Right ventricle myocardium inferior (tissue), 1 donor: ENCODE measurements at places on chromosomes 2 and 18.

GRCh38 chr2:121039679-121040078 lies 245.3 kb downstream of the TFCP2L1 start:
- no peak for DNase-seq

DNA sequence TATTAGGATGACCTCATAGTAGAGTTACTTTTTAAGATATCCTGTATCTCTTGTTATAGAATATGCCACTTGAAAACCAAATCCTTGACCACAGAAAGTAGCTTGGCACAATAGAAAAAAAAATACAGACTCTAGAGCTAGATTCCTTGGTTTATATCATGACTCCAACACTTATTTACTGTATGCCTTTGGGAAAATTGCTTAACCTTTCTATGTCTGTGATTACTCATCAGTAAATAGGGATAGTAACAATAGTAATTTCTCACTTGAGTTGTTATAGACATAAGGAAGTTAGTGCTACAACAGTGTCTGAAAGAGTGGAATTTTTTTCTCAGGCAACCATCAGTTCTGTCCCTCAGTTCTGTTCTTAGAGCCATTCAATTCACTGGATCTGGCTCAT lies 193.8 kb downstream of the GULP1 start:
- no peak for DNase-seq

DNA sequence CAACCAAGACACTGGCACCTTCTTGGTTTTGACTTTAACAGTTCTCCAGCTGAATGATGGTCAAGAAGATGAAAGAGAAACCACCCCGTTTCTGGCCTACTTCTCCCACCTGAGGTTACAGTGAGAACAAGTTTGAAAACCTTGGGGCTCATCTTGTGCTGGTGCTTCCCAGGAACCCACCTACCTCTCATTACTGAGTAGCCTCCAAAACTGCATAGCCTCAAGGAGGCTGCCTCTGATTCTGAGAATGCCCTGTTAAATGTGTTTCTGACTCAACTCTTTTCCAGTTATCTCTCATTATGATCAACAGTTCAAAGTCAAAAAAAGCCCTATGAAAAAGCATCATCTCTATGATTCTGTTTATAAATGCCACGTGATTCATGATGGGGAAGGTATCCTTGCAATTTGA lies 121.9 kb downstream of the CACNB4 start:
- no peak for DNase-seq

DNA sequence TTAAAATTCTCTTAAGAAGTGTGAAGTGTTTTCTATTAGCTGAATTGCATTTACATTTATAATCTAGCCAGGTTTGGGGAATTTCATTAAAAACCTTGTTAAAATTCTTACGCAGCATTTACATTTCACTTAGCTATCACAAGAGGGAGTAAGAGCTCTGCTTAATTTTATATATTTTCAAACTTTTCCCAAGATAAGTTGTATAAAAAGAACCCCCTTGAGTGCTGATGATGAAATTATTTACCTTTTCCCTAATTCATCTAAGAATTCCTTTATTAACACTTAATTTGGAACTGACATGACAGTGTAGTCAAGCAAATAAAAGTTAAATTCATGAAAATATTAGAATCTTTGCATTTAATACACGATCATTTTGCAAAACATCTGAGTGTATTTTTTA lies 54.2 kb upstream of the ZSWIM2 start:
- DNase-seq: no peak

DNA sequence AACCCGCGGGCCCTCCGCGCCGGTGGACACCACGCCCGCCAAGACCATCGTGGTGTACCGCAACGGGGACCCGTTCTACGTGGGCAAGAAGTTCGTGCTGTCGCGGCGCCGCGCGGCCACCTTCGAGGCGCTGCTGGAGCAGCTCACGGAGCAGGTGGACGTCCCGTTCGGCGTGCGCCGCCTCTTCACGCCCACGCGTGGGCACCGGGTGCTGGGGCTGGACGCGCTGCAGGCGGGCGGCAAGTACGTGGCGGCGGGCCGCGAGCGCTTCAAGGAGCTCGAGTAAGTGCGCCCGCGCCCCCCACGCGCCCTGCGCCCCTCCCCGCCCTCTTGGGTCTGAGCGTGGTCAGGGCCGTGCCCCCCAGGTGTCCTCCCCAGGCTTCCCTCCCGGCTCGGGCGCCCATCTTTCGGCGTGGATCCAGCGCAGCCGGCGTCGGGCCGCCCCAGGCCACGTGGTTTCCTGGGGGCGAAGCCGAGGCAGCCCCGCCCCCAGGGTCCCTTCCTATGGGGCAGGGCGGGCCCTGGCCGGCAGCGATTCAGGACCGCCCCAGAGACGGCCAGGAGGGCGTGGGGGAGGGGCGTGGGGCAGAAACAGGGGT lies 481 bp downstream of the DCDC2C start:
- DNase-seq: peak; percentile 33

DNA sequence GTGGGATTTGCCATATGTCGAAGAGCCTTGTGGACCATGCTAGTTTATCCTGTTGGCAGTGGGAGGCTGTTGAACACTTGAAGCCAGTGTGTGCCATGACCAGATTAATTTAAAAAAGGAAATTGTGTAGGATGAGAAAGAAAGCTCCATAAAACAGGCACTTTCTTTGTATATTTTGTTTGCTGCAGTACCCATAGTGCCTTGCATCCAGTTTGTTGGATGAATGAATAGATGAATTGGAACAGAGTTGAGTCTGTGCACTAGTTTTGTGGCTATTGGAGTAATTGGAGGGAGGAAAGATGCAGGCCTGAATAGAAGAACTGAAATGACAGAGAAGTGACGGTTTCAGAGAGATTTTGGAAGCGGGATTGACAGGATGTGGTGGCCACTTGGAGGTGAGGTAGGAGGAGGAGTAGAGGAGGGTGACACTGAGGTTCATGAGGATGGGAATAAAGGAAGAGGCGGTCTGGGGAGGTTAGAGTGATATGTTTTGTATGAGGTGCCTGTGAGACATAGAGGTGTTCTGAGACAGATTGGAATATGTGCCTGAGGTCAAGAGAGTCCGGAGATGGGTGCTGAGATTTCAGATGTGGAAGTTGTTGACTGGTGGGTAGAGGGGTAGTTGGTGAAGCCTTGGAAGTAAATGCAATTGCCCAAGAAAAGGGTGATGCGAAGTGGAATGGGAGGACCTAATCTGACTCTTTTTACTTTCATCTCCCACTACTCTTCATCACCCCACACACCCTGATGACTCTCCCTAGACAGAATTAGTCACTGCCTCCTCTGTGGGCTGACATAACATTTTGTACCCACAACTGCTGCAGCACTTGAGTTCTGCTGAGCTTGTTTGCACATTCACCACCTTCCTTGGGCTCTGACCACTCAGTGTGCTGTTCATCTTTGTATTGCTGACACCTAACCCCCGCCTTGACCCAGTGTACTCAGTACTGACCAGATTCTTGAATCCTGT lies 5.1 kb downstream of the DGUOK start:
- DNase-seq: no peak

DNA sequence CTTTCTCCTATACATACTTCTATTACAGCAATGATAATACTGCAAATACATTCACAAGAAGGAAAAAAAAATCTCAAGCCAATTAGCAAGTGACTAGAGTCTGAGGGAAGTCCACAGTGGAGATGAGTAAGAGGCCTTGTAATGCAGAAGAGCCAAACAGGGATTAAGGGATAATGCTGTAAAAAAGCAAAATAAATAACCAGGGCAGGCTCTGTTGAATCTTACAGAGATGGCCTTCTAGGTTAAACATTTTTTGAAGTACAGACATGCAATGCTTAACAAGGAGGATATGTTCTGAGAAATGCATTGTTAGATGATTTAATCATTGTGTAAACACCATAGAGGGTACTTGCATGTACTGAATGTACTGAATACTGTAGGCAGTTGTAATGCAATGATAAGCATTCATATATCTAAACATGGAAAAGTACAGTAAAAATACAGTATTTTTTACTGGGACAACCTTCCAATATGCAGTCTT lies 122.1 kb upstream of the RMDN2 start:
- no peak for DNase-seq

GRCh38 chr2:143311426-143311825 lies 182.2 kb downstream of the ARHGAP15 start:
- no peak for DNase-seq

GRCh38 chr2:229937537-229937936 lies 15.2 kb downstream of the FBXO36 start:
- no peak for DNase-seq

DNA sequence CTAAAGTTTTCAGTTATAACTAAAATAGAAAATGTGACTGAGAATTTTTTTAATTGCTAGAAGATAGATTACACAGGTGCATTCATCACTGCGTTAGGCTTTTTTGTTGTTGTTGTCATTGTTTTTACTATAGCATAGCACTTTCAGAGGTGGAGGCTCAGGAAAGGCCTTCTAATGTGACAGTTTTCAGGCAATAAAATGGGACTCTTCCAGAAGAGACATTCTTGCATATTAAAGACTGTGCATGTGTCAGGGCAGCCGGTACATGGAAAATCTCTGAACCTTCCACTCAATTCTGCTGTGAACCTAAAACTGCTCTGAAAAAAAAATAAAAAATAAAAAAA lies 175.2 kb downstream of the METTL4 start:
- no peak for DNase-seq

GRCh38 chr2:71560638-71561011 lies 107.3 kb downstream of the DYSF start:
- peak; percentile 56 for DNase-seq

DNA sequence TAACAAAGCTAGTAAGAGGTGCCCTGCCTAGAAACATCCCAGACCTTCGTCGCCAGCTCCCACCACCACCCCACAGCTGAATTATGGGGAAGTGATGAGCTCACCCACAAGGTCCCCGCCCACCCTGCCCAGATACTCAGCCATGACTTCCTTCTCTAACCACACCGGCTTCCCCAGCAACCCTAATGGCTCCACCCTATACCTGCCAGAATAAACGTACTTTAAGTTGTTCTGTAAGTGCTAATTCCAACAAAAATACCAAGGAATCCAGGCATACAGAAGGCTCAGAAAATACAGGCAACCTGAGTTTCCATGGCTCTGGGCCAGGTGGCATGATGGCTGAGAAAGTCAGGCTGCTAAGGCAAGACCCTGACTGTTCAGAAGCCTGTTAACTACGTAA lies 39.1 kb downstream of the TMEM163 start:
- no peak for DNase-seq

DNA sequence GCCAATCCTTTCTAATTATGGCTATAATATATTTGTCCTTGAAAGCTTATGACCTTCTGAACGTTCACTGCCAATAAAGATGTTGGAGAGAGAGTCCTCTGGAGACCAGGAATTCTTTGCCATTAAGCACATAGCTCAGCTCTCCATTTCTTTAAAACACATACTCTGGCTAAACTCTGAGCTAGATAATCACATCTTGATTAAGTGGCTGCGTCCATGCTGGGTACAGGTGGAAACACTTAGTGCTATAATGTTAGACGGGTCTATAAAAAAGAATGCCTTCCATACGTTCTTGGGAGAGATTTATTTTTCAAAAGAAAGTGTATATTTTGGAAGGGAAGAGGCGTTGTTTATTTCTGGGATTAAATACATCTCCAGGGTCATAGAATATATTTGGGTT lies 314.5 kb downstream of the LPIN1 start:
- no peak for DNase-seq

GRCh38 chr2:207258263-207258991 lies 92.7 kb upstream of the KLF7 start:
- no peak for DNase-seq

- DNase-seq: no peak
These were observed 934.6 kb upstream of the FAM98A start for GRCh38 chr2:34533585-34534183.

- no peak for DNase-seq
These were observed 12.6 kb downstream of the NOP58 start for GRCh38 chr2:202278036-202278760.

GRCh38 chr2:121333834-121334558 lies 49.0 kb upstream of the TFCP2L1 start:
- DNase-seq: no peak

DNA sequence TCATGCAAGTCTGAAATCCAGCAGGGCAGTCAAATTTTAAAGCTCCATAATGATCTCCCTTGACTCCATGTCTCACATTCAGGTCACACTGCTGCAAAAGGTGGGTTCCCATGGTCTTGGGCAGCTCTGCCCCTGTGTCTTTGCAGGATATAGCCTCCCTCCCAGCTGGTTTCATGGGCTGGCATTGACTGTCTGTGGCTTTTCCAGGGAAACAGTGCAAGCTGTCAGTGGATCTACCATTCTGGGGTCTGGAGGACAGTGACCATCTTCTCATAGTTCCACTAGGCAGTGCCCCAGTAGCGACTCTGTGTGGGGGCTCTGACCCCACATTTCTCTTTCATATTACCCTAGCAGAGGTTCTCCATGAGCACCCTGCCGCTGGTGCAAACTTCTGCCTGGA lies 220.6 kb upstream of the COPS8 start:
- DNase-seq: no peak

DNA sequence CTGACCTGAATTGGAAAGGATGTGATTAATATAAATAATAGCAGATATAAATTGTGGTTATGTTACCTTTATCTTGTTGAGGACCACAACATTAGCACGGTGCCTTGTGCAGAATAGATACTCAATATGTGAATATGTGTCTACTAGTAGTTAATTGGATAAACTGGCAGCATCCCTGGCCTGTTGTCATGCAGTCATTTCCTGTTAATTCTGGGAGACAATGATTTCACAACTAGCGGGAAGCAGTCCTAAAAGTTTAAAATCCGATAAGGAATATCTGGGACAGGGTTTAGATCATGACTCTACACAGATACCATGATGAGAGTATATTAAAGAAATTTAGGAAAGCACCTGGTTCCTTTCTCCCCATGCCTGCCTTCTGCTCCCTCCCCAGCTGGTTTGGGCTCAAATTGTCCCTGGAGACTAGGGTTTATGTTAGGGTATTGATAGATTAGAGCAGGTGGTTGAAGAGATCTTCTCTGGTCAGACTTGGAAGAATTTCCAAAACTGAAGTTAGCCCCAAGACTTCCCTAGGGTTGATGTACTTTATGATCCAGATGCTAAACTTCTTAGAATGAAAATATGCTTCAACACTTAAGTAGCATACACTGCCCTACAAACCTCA lies 32.8 kb downstream of the CYBRD1 start:
- DNase-seq: no peak
